ENCODE measurements at places on chromosomes 5 and 9.

DNA sequence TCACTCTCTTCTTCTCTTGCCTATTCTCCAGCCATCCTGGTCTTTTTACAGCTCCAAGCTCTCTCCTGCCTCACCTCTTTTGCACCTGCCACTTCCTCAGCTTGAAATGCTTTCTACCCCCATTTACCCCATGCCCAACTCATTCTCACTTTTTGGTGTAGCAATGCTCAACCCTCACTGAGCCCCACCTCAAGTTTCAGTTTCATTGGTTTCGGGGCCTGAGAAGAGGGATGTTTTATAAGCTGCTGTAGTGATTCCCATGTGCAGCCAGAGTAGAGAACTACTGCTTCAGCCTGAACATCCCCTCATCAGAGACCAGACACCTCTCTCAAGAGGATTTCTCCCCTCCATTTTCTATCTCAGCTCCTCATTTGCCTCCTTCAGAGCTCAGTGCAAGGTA lies 45.2 kb upstream of the FYB1 start:
- DNase-seq, result no peak

- DNase-seq, result peak; percentile 97
These were observed at the start of gene ZNF354C for GRCh38 chr5:179060116-179061008. TSS of gene ZNF354C (plus strand) at chr5:179060373. CDS start at chr5:179062069, 1,696 bp downstream.

GRCh38 chr5:32325062-32325461 lies 12.3 kb upstream of the MTMR12 start:
- DNase-seq, result no peak

DNA sequence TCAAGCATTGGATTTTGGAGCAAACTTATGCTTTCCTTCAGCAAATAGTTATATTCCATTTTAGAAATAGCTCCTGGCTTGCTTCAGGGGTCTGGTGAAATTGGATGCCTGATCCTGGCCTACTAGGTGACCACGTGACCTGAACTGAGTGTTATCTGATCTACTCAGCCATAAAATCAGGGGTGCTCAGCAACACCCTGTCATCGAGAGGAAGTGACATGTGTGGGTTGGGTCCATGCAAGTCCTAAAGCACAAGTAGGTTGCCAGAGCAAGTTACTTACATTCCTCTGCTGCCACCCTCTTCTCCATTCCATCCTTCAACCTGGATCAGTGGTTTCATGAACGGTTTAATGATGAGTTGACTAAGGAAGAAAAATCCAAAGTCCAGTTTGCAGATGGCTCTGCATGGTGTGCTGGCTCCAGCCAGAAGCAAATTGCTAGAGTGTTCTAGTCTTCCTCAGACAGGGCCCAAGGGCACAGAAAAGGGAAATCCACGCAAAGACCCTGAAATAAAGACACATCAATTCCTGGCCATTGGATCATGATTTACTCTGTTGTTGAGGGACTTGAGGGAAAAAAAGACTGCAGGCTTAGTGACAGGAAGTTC lies 2.8 kb upstream of the FAM193B start:
- no peak for DNase-seq

GRCh38 chr5:160312134-160312959 lies at the start of gene CCNJL:
TSS of gene CCNJL (minus strand) at chr5:160312564. CDS start at chr5:160311923, 641 bp downstream.
- peak; percentile 87 for DNase-seq

- DNase-seq, result no peak
These were observed 492.7 kb upstream of the CLINT1 start for GRCh38 chr5:158351485-158352125.

DNA sequence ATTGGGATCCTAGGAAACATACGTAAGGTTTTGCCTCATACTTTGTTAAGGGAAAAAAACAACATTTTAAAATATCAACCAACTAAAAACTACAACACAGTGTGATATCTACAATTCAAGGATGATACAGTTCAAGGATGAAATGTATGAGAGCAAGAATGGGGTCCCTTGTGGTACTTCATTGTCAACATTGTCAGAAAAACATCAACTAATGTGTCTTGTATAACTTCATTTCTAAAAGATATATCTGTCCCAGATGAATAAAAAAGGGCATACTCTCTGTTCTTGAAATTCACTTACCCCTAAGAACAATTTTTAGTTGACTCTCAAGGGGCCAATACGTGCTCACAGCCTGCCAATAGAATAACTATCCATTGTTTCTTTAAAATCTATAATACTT lies 1250.5 kb downstream of the PTPRD start:
- no peak for DNase-seq

DNA sequence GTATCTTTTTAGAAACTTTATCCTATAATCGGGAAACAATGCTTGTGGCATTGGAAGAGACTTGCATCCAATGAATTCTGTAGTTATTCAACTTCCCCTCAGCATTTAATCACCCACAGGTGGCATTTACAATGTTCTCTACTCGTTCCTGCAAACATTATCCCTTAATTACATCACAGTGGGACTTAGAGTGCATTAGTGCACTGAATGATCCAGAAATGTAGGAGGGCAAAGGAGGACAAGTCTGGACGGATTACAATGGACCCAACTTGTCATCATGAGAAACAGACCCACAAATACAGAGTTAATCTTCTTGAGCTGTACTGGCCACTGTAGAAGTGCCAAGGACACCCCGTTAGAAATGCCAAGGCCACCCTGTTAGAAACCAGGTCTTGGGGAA lies 129.1 kb downstream of the DOCK8 start:
- DNase-seq, result no peak

DNA sequence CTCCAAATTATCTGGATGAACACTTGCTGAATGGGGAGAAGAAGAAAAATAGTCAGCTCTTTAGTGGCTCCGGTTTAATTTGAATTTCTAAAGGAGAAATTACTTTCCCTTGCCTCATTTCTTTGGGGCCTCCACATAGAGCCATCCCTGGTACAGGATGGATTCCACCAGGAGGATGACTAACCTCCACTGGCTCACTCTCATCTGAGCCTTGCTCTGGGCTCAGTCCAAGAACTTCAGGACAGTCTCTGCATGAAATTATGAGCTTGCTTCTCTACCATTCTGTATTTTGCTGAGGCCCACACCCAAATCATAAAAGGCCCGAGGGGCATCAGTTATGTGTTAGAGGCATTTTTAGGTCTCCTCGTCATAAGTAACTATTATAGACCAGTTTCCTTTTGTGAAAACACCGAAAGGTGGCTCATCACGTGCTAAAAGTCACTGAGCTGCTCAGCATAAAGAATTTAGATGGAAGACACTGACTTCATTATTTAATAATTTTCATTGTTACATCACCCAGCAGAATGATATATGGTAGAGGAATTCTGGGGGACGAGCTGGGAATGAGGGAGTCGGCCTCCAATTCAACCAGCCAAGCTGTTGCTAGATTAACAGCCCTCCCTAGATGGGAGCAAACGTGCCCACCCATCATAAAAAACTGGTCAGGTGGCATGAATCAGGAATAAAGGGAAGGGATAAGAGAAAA lies 222.1 kb downstream of the TARS1 start:
- DNase-seq, result no peak

GRCh38 chr5:128213340-128213739 lies 129.8 kb downstream of the SLC12A2 start:
- peak; percentile 51 for DNase-seq

GRCh38 chr5:75037106-75037505 lies 15.3 kb downstream of the GCNT4 start:
- DNase-seq, result no peak

- no peak for DNase-seq
These were observed 579.4 kb downstream of the TAF11L14 start for GRCh38 chr5:18213666-18214065.

- DNase-seq, result no peak
These were observed 591.7 kb upstream of the PTPRD start for GRCh38 chr9:11204521-11204920.

GRCh38 chr5:947626-948471 lies 55.2 kb downstream of the TRIP13 start:
- DNase-seq, result no peak

DNA sequence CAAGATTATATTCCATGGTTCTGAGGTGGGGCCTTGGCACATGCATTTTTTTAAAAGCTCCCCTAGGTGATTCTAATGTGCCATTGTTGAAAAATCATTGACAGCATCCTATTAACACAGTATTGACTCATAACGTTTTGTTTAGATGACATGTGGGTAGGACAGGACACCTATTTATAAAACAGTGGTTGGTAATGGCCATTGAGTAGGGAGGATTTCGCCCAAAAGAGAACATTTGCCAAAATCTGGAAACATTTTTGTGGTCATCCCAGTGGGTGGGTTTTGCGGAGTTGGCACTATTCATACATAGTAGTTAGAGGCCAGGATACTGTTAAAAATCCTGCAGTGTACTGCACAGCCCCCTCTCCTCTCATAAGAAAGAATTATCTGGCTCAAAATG lies 6.4 kb upstream of the CHD1 start:
- DNase-seq, result no peak

DNA sequence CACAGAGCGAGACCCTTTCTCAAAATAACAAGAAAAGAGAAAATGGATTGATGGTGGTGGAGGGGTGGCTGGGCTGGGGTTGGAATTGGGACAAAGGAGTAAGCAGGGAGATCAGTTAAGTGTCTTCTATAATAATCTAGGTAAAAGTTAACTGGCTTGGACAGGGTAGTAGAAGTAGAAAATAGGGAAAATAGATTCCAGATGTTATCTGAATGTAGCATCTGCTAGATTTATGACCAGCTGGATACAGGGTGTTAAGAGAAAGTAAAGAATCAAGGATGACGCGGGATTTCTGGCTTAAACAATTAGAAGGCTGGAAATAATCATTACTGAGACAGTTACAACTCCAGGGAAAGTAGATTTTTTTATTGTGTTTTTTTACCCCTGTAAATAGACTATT lies 13.0 kb downstream of the PPP6C start:
- DNase-seq, result no peak

- no peak for DNase-seq
These were observed 17.2 kb upstream of the ADAMTSL1 start for GRCh38 chr9:18456624-18457237.

GRCh38 chr5:142246258-142246657 lies 78.6 kb downstream of the SPRY4 start:
- no peak for DNase-seq

- no peak for DNase-seq
These were observed 823.3 kb upstream of the DMAC1 start for GRCh38 chr9:8622871-8623270.

DNA sequence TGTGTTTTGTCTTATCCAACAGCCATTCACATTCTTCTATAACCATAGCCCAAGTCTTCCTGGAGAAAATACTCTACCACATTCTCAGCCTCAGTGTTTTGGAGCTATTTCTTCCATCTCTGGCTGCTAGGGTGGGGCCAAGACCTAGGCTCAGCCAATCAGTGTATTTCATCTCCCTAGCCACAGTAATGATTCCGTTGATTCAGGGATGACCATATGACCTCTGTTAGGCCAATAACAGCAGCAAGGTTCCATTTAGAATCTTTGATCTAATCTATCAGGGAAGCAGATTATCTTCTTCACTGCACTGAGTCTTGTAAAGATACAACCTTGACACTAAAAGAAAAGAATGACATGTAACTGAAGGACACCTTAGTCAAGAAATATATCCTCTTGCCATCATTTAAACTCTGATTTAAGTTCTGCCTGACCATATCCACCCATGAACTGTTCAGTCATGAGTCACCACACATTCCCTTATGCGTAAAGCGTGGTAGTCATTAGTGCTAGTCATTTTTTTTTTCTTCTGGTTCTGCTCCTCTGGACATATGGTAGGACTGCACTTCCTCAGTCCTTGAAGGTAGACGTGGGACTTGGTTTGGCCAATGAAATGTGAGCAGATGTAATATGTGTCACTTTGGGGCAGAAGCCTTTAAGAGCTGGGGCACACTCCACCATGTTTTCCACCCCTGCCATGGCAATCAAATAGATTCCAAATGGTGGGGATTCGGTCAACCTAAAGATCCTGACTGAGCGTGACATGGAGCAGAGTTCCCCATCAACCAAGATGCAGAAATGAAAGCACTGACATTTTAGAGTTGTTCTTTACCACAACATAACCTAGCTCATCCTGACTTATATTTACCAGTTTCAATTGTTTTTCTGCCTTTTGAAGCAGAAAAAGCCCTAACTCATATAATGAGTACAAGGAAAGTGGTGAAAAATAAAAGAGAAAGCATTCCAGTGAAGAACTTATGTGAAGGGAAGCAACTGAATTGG lies 12.7 kb upstream of the PRELID2 start:
- DNase-seq, result no peak

DNA sequence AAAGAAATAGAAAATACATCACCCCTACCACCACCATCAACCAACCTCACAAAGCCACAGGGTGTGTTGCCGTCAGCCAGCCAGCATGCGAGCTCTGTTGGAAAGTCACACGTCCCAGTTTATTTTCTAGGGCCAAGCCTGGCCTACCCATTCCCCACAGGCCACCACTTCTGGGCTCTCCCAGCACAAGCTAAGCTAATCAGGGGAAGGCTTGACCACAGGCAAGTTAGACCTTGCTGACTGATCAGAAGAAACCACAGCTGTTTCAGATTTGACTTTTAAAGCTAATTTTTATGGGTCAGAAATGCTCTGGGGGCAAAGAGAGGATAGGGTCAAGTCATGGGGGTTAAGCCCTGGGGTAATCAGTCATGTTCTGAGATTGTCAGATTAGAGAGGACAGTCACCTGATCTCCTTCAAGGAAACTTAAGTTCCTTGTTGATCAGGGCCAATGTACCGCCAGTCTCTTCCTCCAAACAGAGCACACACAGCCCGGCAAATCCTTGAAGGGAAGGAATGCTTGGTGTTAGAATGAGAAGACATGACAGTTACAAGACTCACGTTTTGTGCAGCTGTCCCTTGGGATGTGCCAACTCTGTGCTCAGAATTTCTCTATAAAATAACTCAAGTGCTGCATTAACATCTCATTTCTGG lies 7.6 kb downstream of the SHB start:
- DNase-seq, result no peak

GRCh38 chr5:163943546-163943945 lies 438.1 kb downstream of the MAT2B start:
- DNase-seq, result no peak

GRCh38 chr5:150036513-150036912 lies 36.0 kb downstream of the HMGXB3 start:
- no peak for DNase-seq

DNA sequence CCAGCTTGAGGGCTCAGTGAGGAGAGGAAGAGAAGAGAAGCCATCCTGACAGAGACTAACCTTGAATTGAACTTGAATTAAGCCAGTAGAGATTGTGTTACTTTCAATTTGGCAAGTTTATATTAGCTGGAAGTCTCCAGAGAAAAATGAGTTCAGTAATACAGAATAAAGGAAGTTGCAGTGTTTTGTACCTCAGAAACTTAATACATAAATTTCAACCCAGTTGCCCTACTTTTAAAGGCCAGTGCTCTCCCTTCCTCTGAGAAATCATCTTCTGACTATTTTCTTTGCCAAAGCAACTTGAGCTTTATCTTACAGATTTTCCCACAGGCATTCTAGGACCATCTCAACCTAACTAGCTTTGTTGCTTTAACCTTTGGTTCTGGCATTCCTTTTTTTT lies 231.0 kb upstream of the GAS1 start:
- DNase-seq, result no peak

All from retina (tissue), 1 donor.